GM10248 (cell line): ENCODE measurements at places on chromosomes 16 and 17.

GRCh38 chr17:37024181-37024637 is 75.5 kb downstream of the AATF start:
- DNase-seq = no peak

DNA sequence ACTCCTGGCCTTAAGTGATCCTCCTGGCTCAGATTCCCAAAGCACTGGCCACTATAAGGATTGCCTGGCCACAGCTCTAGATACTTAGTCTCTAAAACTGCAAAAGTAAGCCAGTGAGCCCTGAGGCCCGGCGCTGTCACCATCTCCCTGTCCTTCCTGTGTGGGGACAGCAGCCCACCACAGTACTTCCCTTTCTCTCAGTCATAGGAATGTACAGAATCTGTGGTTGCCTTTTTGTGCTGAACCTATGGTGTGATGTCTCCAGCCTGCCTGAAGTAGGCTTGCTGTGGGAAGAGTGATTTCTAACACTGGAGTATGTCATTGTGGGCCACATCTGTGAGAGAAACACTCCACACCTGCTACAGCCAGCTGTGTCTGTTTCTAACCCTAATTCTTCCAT is 24.7 kb downstream of the NTAN1 start:
- DNase-seq = no peak

GRCh38 chr17:82729479-82730260 is 5.7 kb upstream of the FN3K start:
- DNase-seq = no peak

DNA sequence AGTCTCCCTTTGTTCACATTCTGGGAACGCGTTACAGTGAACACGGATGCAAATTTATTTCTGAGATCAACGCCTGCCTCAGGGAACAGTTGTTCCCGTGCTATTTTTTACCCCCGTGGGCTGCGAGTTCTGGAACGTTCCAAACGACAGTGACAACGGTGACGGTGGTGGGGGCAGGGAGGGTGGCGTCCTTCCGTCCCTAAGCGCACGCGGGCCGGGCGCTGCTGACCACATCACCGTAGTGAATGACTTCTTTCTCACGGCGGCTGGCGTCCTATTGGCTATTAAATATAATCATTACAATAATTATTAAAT is 45.1 kb upstream of the SSTR5 start:
- no peak for DNase-seq

DNA sequence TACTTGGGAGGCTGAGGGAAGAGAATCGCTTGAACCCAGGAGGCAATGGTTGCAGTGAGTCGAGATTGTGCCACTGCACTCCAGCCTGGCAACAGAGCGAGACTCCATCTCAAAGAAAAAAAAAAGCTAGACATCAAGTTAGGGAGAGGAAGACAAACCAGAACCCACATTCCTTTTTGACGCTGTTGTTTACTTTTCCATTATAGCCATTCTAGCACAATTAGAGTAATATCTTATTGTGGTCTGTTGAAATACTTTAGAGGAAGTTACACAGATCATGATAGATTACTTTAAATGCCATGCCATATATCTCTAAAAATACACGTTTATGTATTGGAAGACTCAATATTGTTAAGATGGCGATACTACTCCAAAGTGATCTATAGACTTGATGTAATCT is 16.5 kb upstream of the ABCC1 start:
- DNase-seq = no peak

DNA sequence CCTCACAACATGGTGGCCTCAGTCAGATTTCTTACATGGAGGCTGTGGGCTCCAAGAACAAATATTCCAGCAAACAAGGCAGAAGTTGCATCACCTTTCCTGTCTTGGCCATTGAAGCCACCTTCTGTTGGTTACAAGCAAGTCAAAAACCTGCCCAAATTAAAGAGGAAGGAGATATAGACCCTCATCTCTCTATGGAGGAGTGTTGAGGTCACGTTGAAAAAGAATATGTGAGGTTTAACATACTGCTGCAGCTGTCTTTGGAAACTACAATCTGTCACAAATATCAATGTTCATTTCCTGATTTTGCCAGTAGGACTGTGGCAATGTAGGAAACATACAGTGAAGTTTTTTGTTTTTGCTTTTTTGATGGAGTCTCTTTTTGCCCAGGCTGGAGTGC is 211.4 kb downstream of the COPRS start:
- no peak for DNase-seq

DNA sequence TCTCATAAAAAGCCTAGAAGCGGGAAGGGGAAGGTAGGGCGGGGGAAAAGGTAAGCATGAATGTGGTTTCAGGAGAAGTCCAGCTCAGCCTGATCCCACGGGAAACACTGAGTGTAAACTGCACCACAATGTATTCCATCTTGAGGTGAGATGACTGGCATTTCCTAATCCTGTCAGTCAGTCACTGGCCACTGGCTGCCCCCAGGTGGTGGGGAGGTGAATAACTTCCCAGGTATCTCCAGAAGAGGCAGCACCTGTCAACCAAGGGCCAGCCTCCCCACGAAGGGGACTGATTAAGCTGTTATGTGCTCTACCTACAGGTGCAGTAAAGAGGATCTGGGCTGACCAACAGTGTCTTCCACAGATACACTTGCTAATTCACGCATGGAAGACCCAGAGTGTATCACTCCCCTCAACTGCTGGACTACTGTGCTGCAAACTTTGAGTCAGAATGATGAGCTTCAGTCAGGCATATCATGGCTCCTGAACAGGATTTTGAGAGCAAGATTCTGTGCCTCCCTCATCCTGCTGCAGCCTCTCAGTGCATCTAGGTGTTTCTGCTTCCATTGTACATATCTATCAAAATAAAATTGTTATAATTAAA is 108.5 kb upstream of the CCL2 start:
- peak; percentile 61 for DNase-seq

GRCh38 chr17:52120465-52120864 is 38.0 kb downstream of the CA10 start:
- DNase-seq = no peak

- DNase-seq = no peak
These were observed 21.9 kb downstream of the SEC14L5 start for GRCh38 chr16:4979736-4980660.

DNA sequence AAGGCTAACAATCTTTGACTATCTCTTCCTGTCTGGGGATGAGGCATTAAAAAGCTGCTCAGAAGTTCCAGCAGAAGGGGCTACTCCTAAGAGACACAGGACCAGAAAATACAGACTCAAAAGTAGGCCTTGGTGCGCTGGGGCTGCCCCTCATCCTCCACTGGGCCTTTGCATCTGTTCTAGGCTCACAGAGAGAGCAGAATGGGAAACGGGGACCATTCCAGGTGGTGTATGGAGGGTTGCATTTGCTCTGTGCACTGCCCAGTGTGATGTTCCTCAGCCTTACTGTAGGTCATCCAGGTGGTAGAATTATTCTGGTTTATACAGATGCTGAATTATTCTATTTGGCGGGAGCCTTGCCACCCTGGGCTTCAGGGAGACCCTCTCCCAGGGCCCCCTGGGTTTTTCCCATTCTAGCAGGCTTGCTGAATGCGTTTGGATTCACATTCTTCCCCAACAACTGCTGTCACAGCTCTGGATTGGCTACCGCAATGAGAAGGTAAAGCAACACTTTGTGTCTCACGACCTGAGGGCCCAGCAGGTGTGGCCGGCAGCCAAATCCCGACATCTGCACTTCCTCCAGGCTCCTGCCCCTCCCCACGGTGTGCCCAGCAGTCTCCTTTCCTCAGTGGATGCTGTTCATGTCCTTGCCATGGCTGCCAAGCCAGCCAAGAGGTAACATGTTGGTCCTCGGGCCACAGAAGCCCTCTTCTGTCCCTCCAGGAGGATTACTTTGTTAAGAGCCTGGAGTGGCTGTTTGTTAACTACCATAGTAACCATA is 25.0 kb upstream of the ZNHIT3 start:
- DNase-seq = no peak

- DNase-seq = no peak
These were observed 82.3 kb downstream of the SSH2 start for GRCh38 chr17:29847527-29848400.

GRCh38 chr16:11250091-11250785 is 5.8 kb downstream of the SOCS1 start:
- no peak for DNase-seq

- no peak for DNase-seq
These were observed 8.4 kb downstream of the MPRIP start for GRCh38 chr17:17050346-17051345.

DNA sequence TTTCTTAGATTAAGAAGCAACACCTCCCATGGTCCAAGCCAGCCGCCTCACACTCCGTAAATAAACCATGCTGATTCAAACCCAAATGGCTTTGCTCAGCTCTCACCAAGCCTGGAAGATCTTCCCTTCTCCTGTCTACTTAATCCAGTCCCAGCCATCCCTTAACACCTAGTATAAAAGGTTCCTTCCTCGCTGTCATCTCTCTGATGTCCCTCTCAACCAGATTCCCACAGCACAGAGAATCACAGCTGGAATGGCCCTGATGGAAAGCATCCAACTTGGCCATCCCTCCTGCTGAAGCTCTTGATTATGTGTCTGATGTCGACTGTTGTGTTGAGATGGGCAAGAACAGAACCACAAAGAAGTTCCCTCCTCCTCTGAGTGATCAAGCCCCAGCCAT is 50.6 kb upstream of the ADCY9 start:
- no peak for DNase-seq

- DNase-seq = no peak
These were observed 13.5 kb downstream of the CA4 start for GRCh38 chr17:60163108-60163784.

GRCh38 chr17:9635340-9635739 is 10.0 kb upstream of the USP43 start:
- DNase-seq = no peak

GRCh38 chr16:27841061-27841801 is 222.3 kb downstream of the GSG1L start:
- no peak for DNase-seq

DNA sequence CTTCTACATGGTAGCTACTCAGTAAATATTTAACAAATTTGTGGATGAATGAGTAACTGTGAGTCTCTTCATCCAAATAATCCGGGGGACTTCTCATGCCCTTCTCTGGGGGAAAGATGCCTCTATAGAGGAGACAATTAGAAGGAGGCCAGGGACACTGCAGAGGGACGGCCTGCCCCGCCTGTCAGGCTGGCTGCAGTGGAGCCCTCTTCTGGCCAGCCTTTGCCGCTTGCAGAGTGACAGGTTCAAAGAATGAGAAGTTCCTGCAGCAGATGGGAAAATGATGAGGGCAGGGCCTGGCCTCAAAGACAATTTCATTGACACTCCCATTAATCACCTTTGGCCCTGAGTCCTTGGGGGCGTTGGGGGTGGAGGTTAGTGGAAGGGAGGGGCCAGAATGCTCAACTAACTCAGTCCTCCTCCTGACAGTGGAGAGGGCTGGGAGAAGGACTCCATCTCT is 339.0 kb downstream of the MAF start:
- DNase-seq = no peak

GRCh38 chr16:2085669-2086068 is 37.9 kb downstream of the TSC2 start:
- no peak for DNase-seq

DNA sequence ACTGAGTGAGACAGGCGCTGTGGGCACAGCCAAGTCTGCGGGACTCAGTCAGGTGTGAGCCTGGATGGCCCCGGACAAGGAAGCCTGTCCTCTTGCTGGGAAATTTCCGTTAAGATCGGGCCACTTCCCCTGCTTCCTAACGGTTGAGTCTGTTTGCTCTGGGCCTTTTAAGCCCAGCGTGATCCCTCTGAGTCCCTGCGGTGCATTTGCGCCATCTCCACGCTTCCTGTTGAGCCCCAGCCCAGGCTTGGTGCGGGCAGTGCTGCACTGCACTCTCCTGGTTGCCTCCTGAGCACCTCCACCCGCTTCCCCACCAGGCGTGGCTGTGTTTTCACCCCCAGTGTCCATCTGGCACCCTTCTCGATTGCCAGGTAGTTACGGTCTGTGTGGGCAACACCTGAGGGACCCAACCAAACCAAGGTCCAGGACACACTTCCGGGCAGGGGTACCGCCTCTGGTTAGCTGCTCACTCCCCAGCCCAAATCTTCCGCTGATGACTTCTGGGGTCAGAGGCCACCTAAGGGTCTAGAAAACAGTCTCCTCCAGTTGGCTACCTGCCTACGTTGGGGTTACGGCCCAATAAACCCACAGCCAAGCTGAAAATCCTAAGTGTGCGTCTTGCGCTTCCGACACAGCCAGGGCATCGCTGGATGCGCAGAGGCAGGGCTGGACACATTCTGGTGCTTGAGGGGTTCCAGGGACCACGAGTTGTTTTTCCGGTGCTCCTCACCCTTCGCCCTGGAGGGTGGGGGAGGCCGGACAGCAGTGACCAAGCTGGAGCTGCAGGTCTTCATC is 1.4 kb upstream of the SLC25A10 start:
- DNase-seq = no peak

GRCh38 chr16:74029115-74029792 is 267.4 kb upstream of the PSMD7 start:
- no peak for DNase-seq

DNA sequence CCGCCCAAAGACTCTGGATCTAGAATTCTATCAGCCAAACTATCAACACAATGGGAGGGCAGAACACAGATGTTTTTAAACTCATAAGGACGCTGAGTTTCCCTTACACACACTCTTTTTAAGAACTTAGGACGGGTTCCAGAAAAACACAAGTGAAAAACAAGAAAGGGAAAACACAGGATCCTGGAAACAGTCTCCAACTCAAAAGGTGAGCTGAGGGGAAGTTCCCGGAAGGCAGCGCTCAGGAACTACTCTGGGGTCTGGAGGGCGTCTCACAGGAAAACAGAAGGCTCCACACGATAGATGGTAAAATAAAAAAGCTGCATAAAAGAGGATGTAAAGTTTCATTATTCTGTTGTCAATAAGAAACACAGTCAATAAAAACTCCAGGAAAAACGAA is 80.2 kb upstream of the DOC2B start:
- no peak for DNase-seq

DNA sequence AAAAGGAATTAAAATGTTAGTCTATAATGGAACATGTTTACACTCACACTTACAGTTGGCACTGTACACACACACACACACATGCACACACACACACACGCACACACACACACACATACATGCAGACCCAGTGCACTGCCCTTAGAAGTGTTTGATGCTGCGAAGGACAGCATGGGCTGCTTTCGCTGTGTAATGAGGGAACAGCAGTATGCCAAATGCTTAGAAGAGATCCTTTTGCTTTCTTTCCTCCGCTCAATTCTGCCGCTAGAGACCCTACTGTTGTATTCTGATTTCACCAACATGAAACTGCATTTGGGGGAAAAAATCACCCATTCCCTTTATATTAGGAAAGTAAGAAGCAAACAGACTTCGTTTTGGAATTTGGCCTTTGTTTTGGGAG is 217.9 kb downstream of the ENGASE start:
- no peak for DNase-seq
